T47D (cell line): ENCODE measurements at places on chromosomes 7 and 10.

DNA sequence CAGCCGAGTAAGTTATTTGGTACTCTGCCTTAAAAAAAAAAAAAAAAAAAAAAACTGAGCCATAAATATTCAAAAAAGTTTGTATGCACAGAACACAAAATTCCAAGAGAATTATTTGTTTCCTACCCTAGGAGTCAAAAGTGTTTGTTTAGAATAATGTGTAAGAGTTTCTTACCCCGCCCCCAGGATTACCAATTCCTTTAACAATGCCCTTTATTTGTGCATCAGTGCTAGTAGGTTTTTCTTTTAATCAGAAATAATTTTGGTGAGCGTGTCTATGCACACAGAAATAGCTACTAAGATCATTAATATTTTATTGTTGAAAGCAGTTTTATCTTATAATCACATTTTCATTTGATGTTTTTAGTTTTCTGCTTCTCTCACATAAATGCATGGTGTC, 374.6 kb downstream of the DPP6 start:
- no peak for DNase-seq

DNA sequence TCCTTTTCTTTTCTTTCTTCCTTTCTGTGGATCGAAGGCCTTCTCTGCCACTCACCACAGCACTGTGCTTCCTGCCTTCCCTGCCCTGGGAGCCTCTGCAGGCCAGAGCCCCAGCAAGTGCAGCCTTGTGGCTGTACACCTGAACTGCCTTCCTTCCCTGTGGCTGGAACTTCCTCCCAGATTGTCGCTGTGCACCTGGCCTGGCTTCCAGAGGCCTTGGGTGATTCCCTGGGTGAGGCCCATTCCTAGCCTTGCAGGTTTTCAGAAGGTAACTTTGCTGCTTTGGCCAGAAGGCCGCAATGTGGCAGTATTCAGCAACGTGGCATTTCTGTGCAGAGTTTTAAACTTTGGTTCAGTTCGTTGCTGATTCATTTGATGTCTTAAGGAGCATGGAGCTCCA, 50.1 kb upstream of the RASGEF1A start:
- DNase-seq: peak; percentile 75

DNA sequence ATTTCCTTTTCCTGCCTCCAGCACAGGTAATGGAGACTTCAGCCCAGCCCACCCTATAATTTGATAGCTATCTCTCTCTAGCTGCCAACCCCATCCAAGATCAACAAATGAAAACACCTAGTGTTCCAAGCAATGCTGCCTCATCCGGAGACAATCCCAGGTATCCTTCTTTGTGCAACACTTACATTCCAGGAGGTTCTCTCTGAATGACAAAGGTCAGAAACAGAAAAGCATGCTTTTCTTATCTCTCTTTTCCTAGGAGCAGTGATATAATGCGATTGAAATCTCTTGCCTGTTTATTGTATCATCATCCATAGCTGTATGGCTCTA, 699.3 kb downstream of the INHBA start:
- peak; percentile 16 for DNase-seq

DNA sequence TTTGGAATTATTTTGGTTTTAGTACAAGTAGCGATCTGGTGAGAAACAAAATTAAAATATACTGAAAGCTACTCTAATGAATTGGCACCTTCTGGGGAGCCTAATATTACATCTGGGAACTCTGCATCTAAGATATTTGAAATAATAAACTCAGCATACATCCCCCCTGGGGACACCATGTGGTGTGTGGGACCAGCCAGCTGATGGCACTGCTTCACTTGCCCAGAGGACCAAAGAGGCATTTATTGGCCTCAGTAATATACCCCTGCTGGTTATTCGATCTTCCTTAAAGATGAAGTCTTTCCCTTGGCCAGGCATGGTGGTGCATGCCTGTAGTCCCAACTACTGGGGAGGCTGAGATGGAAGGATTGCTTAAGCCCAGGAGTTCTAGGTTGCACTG, 195.1 kb upstream of the AUTS2 start:
- DNase-seq: peak; percentile 68

DNA sequence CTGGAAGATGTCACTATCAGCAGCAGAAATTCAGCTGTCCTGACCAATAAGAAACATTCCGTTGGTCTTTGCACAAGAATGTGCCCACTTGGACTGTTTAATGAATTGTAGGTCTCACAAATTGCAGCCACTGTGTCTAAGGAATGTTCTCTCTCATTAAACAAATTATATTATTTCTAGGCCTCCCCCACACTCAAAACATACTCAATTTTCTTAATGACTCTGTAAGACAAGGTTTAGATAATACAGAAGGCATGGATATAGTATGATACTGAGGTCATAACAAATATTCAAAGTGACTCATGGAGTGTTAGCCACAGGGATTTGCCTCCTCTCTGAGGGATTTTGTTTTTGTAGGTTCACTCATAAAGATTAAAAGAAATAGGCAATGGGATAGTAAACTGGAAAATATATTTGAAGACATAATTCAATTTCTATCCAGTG, 197.5 kb downstream of the PTN start:
- no peak for DNase-seq

- peak; percentile 40 for DNase-seq
Observed at GRCh38 chr10:117720931-117721835, 178.6 kb downstream of the EMX2 start.

DNA sequence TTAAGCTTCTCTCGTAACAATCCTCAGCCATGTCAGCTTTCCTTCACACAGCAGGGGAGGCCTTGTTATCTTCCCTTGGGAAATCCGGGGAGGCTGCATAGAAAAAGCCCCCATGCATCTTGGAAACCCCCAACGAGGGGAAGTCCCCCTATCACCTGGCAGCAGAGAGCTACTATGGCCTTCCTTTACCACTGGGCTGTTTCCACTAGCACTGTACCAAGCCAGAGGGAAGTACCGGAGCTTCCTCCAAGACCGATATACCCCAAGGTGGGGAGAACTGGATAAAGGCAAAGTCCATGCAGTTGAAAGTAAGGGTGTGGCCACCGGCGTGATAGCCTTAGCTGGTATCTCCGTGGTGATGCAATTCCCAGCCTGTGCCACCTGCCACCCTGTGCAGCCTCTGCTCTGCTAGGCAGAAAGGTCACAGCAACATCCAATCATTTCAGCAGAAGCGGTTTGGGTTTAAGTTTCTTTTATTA, 4.4 kb upstream of the CLIP2 start:
- DNase-seq: no peak

GRCh38 chr7:141251957-141252356, 178.1 kb downstream of the TMEM178B start:
- no peak for DNase-seq

- DNase-seq: no peak
Observed at GRCh38 chr10:10914144-10914543, 103.5 kb upstream of the CELF2 start.
